CD4-positive, alpha-beta T cell (primary cell): ENCODE measurements at places on chromosomes 3 and 15.
A peak's percentile ranks its signal among the peaks of the same experiment; 100 is the strongest.

- DNase-seq, result no peak
Observed at GRCh38 chr3:123063034-123063433, 3.8 kb upstream of the PDIA5 start.

- DNase-seq, result no peak
Observed at GRCh38 chr15:99961011-99961441, 227.8 kb upstream of the LYSMD4 start.

GRCh38 chr15:82540055-82540983 is at the start of gene RPS17:
TSS of gene RPS17 (minus strand) at chr15:82540457. CDS start at chr15:82540428, 29 bp downstream.
- DNase-seq, result peak; percentile 97

- no peak for DNase-seq
Observed at GRCh38 chr3:41073190-41073589, 126.1 kb upstream of the CTNNB1 start.

- DNase-seq, result no peak
Observed at GRCh38 chr15:72161361-72162132, 36.0 kb downstream of the GRAMD2A start.

GRCh38 chr3:19488939-19489338 is 340.6 kb downstream of the KCNH8 start:
- no peak for DNase-seq

DNA sequence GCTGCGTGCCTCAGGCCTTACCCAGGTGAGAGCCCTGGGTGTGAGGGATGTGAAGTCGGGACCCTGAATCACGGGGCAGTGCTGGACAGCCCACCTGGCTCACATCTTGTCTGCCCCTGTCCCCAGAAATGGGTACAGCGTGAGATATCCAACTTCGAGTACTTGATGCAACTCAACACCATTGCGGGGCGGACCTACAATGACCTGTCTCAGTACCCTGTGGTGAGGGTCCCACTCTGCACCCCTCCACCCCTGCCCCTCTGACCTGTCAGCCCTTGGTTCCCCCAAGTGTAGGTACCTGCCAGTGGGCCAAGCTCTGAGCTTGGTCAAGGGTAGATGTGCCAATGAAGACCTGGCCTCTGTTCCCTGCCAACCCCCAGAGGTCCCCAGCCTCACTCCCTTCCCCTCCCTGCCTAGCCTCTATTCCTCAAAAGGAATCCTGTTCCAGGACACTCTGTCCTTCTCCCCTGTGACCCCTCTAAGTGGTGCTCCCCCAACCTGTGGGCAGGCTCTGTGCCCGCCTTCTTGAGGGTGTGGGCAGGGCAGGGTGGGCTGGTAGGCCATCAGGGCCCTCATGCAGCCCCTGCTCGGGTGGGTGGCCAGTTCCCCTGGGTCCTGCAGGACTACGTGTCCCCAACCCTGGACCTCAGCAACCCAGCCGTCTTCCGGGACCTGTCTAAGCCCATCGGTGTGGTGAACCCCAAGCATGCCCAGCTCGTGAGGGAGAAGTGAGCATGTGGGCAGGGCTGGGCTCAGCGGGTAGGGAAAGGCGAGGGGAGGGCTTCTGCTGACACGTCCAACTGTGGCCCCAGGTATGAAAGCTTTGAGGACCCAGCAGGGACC is 25.1 kb downstream of the NBEAL2 start:
- DNase-seq, result no peak

DNA sequence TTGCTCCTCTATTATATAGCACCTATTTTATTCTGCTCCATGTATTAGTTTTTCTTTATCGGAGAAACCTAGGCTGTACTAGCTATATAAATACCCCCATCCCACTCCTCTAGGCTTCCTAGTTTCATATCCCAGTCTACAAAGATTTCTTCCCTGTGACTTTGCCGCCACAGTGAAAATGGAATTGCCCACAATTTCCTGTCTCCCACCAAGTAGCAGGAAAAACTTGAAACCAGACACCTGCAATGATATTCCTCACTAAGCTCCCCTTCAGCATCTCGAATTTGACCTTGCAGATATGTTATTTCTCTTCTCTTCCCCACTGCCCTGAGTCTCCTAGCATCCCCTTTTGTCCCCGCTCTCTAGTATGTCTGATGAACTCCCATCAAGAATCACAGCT is 685.8 kb upstream of the CCDC54 start:
- DNase-seq, result no peak

DNA sequence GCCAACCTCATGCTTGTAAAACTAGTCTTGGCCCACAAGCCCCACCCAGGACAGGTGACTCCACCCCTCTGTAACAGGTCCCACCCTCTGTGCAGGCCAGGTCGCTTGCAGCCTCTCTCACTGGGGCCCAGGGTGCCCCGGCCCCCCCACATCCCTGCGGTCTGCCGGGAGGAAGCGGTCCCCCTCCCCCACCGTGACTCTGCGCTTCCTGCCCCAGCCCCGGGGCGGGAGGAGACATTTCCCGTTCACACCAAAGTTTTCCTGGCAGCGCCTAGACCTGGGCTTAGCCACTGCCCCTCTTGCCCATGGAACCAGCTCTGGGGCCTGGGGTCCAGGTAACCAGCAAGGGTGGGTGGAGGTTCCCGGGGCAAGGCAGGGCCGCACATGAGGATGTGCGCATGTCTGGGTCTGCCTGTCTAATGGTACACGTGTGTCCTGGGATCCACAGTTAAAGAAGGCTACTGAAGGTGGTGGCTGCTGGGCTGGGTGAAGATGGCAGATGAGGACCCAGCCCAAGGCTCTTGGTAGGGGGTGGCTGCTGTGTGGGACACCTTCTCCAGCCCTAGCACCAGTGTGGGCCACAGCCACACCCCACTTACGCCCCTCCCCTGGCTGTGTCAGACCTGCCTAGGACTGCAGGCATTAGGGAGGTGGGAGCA is 8.4 kb downstream of the NBEAL2 start:
- peak; percentile 89 for DNase-seq

- no peak for DNase-seq
Observed at GRCh38 chr3:193589616-193590015, 3.4 kb upstream of the OPA1 start.

GRCh38 chr15:37586011-37586583 is 348.3 kb upstream of the TMCO5A start:
- no peak for DNase-seq

DNA sequence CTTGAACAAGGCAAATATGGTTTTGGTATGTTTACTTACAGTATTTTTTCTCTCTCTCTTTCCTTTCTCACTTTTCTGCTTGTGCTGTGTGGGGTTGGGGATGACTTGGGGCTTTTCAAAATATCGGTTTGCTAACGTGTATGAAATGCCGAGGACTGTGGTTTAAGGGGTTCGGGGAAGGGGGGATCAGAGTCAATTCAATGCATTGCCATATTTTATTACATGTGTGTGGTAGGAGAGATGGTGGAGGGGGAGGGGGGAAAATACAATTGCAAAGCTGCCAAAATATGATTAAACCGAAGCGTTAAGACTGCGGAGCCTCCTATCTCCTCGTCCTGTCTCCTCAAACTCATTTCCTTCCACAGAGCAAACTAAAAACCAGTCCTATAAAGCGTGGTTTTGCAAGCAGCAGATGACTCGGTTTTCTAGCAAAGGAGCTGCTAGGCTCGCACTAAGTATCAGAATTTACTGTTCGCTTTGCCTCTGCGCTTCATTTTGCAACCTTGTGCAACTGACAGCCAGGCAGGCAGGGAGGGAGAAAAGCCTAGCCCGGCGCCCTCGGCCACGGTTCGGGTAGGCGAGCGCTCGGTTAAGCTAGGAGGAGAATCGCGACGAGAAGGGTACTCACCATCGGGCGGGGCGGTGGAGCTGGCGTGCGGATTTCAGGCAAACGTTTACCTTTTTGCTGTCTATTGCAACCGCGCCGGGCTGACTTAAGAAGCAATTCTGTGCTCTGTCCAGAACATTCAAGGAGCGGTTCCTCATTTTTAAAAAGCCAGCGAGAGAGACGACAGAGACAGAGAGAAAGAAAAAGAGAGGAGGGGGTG is 4.0 kb upstream of the NR2F2 start:
- no peak for DNase-seq

- DNase-seq, result no peak
Observed at GRCh38 chr3:107633327-107634098, 110.8 kb downstream of the BBX start.

GRCh38 chr15:90552162-90552928 is 22.6 kb downstream of the CRTC3 start:
- DNase-seq, result no peak

DNA sequence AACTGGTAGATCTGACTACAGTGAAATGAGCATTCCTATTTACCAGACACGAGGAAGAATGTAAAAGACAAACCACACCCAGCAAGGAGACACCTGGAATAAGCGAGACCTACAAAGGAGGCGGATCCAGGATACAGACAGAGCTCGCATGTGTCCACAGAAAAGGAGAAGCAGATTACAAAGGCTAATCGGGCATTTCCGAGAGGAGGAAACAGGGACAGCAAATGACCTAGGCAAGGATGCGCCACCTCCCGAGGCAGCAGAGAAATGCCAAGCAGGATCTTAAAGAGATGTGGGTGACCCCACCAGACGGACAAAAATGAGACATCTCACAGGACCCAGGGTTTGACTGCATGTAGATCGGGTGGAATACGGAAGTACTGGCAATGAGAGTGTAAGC is 63.2 kb upstream of the IQSEC1 start:
- no peak for DNase-seq

GRCh38 chr3:150140614-150141321 is 170.1 kb upstream of the PFN2 start:
- no peak for DNase-seq

DNA sequence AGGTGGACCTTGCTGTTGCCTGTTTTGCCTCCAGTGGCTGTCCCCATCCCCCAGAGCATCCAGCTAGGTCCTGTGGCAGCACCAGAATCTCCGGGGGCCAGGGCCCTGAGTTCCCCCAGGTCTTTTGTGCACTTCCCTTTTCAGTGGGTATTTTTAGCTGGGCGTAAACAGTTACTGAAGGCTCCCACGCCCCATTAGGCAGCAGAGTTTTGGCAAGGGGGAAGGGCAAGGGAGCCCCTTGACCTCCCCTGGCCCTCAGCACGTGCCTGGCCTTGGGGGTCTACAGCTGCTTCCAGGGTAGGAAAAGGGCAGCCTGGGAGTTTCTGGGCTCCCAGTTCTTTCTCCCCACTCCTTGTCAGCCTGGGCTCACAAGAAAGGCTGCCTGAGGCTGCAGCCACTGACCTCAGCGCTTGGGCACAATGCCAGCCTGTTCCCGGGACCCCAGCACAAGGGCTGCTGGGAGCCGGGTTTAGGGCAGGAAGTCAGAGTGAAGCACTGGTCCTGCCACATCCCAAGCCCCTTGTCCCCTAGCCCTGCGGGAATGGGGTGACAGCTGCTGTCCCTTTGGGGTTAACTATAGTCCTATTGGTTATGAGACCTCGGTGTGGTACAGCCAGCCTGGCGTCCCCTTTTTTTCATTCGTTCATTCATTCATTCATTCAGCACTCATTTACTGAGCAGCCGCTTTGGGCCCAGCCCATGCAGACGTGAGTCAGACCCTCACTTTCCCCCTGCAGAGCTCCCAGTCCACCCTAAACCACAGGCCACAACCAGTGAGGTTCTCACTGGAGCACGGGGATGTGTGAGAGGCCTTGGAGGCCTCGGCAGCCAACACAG is 8.4 kb downstream of the CSK start:
- no peak for DNase-seq

- DNase-seq, result no peak
Observed at GRCh38 chr15:83955806-83956265, 279.7 kb upstream of the GOLGA6L4 start.

GRCh38 chr15:95405447-95405846 is 925.1 kb upstream of the NR2F2 start:
- DNase-seq, result no peak

GRCh38 chr3:128591738-128592426 is 58.7 kb downstream of the RPN1 start:
- no peak for DNase-seq
